Umbilical cord (tissue), 2 donors: ENCODE measurements at places on chromosomes 7 and 10.
A peak's percentile ranks its signal among the peaks of the same experiment; 100 is the strongest.

DNA sequence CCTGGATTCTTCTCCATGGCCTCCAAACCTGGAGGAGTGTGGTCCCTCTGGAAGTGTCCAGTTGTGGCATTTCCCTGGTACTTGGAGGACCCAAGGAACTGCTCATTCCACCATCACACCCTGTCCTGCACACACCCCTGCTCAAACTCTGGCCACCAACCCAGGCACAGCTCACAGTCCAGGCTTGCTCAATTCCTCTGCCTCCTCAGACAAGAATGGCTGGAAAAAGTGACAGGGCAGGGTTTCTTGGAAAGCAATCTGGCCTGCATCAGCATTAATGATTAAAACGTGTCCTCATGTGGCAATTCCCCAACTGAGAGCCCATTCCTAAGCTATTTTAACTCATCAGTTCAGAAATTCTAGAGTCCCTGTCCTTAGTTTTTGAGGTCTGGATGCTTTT is 17.2 kb upstream of the TPST1 start:
- peak; percentile 70 for DNase-seq

DNA sequence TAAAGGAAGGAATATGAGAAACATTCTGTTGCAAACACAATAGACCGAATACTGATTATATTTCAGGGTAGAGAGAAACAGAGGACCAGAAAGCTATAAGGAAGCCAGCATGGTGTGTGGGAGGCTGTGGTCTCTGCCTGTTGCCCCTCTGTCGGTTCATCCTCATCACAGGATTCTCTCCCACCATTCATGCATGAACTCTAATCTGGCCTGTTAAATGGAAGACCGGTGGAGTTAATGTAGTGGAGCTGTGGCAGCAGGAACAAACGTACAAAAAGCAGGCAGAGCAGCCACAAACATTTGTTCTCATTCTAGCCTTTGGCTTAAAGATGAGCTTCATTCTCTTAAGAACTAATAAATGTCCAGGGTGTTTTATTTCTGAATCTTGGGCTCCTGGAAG is 902.4 kb downstream of the LRMDA start:
- no peak for DNase-seq

- no peak for DNase-seq
Measured at GRCh38 chr7:381211-382042, 91.5 kb downstream of the FOXL3 start.

DNA sequence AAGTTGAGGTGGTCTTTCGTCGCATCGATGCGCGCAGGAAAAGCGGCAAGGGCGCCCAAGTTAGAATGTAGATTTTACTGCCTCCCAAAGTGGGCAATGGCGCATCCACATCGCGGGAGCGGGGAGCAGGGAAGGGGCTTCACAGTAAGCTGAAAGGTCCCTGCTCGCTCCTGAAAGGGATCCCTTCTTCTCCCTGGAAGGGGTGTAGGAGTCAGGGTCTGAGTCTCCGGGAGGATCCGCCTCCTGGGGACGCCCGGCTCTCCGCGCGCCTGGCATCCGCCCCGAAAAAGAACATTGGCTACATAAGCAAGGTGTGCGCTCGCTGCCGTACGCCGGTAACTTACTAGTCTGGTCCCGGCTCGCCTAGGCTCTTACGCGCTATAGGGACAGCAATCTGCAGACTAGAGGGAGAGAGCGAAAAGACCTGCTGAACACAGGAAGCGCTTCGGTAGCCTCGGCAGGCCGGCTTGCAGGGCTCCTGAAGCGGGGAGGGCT is 804 bp downstream of the UNC5B start:
- peak; percentile 79 for DNase-seq

GRCh38 chr10:128812000-128812399 is 655.0 kb upstream of the MGMT start:
- DNase-seq = no peak

DNA sequence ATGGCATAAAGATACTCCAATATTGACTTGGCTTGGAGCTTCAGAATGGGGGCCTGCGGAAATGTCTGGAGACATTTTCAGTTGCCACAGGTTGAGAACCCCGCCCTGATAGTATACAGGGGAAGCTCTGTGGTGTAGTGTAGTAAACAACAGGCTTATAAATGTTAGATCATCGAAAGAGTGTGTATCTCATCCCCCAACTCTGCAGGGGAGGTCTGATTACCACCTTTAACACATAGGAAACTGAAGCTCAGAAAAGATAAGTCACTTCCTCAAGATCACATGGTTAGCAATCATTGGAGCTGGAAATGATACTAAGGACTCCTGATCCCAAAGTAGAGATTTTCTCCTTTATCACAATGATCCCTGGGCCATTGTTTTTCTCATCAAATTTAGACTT is 144.5 kb upstream of the BMPER start:
- no peak for DNase-seq
